T1000 (cell line): ENCODE measurements at places on chromosomes 2 and 18.

- no peak for DNase-seq
These were observed 19.9 kb downstream of the NABP1 start for GRCh38 chr2:191697870-191698269.

DNA sequence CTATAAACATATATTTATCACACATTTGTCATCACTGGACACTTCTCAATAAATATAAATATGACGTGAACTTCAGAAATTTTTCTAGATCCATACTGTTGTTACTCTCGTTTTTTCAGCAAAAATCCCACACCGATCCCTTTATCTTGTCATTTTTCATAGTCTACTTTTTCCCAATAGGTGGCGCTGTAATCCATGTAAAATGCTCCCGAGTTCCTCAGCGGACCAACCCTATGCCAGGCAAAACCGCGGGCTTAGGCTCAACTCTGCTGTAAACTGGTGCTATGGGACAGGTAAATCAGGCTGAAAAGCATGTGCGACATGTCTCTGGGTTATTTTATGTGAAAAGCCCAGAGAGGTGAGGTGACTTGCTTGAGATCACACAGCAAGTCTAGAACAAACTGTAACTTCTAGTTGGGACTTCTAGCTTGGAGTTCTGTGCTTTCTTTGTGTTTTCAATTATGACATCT is 104.0 kb downstream of the COBLL1 start:
- DNase-seq, result no peak

DNA sequence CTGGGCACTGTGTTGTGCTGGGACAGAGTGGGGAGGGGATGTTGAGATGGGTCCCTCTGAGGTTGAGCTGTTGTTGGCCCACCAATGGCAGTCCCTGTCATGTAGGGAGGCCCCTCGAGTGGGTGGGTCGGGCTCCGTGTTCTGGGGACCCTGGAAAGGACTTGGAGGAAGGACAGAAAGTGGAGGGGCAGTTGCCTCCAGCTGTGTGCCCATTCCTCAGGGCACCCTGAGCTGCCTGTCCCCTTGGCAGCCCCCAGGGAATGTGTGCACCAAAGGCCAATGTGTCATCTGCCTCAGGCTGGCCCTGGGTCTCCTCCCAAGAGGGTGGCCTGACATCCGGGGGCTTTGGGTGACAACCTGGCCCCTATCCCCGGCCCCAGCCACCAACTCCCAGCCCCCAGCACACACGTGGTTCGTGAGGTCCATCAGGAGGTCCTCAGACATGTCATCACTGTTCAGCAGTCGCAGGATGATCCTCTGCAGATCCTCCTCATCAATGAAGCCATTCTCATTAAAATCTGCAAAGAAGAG is 57.7 kb downstream of the CIB4 start:
- no peak for DNase-seq

DNA sequence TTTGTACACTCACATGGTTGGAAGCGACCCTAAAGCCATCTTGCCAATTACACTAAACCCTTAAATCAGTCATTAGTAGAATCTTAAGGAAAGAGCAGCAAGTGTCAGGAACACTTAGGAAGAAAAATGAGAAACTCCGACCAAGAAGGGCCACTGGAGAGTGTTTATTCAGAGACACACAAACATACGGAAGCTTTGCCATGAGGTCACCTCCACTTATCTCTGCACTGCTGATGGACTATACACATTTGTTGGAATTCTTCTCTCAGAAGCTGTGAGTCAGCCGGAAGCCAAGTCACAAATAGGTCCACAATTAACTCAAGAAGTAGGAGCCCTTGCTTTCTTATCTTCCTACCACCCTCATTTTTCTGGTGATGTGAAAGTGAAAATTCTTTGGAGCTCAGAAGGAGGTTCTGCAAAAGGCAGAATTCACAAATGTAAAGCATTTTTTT is 21.6 kb downstream of the BMP10 start:
- no peak for DNase-seq

DNA sequence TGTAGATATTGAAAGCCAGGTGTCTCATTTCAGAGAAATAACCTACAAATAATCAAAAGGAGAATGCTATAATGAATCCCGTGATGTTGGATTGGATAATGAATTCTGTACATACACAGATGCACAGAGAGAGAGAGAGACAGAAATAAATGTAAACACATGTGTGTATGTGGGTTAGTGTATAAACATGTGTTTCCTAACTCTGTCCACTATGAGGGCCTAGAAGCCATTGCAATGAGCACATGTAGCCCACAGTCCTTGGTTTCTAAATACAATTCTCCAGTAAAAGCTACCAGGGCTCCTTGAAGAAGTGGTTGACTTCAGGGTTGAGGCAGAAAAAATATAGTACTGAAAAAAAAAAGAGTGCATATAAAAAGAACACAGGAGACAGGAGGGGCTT is 109.5 kb downstream of the INHBB start:
- no peak for DNase-seq

DNA sequence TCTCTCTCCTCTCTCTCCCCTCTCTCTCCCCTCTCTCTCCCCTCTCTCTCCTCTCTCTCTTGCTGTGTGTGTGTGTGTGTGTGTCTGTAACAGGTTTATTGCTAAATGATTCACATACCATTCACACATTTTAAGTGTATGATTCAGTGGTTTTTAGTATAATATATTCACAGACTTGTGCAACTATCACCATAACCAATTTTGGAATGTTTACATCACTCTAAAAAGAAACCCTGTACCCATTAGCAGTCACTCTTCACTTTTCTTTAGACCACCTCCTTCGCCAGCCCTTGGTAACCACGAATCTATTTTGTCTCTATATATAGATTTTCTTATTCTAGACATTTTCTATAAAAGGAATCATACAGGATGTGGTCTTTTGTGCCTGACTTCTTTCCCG is 11.4 kb downstream of the THNSL2 start:
- no peak for DNase-seq

GRCh38 chr18:62992877-62993365 is 277.6 kb downstream of the PHLPP1 start:
- no peak for DNase-seq

GRCh38 chr18:47342566-47342965 is 91.1 kb upstream of the SKOR2 start:
- no peak for DNase-seq

- peak; percentile 51 for DNase-seq
These were observed 584 bp upstream of the DNER start for GRCh38 chr2:229714736-229715541.

- no peak for DNase-seq
These were observed 16.7 kb downstream of the LANCL1 start for GRCh38 chr2:210459880-210460279.

GRCh38 chr18:42288129-42288528 is 333.1 kb downstream of the PIK3C3 start:
- no peak for DNase-seq
